ENCODE measurements at places on chromosomes 3 and 15. TPM values are rescaled to one million over a fixed set of nuclear protein-coding genes. Genes with fewer than 3 reads are reported as not detected.

LRCH3 gene
- total RNA-seq, result 20.8 TPM

ANAPC13 gene
- 17.5 TPM for total RNA-seq

TRANK1 gene
- 4.3 TPM for total RNA-seq

BCL2A1 gene
- not detected for total RNA-seq

MYEF2 gene
- 0.56 TPM for total RNA-seq

ZPLD1 gene
- not detected for total RNA-seq

SCG3 gene
- not detected for total RNA-seq

RTP1 gene
- total RNA-seq, result not detected

Data from esophagus mucosa (tissue), 1 donor.